NCI-H524 treated with DMSO at 0.1 percent for 48 hours (cell line): ENCODE measurements at places on chromosomes 12 and 14.

DNA sequence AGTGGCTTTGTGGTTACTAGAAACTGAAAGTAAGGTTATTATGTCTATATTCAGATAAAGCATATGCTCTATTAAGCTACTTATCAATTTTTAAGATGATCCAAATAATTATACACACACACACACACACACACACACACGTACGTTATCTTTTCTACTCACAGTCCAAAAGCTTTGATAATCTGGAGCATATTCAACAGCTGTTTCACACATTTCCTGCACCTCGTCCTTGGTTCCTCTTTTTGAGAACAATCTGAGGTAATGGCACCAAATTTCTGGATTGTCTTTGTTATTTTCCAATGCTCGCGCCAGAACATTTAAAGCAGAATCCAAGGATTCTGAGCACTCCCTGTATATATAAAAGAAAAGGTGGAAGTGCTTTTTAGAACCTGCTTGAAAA, 37.5 kb downstream of the ZFC3H1 start:
- no peak for DNase-seq

- DNase-seq = no peak
Observed at GRCh38 chr12:12881151-12881909, 10.0 kb upstream of the GPRC5A start.

- DNase-seq = no peak
Observed at GRCh38 chr12:26451763-26452162, 256.4 kb downstream of the SSPN start.

- no peak for DNase-seq
Observed at GRCh38 chr12:103957865-103958388, 7.7 kb upstream of the TDG start.

DNA sequence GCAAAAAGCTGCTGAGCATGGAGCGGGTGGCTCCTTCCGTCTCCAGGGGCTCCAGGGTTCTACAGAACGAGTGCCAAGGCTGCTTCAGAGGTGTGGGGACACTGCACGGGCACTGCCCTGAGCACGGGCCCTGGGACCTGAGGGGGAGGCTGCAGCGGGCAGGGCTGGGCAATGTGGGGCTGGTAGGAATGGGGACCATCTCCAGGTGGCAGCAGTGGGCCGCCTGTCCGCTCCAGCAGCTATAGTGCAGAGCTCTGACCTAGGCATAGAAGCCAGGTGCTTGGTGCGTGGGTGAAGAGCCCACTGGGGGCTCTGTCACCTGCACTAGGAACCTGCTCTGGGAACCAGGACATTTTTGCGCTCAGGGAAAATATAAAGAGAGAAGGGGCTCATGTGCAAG, 22.3 kb downstream of the HDAC7 start:
- no peak for DNase-seq
